ENCODE measurements at places on chromosomes 7 and 10. TPM values are rescaled to one million over a fixed set of nuclear protein-coding genes. Genes with fewer than 3 reads are reported as not detected.

GRCh38 chr10:129605266-129605985 is 138.4 kb downstream of the MGMT start:
- H3K4me1 ChIP-seq = no peaks in the 10 kb centered on the region
- no peaks in the 10 kb centered on the region for H3K27me3 ChIP-seq
- H3K4me3 ChIP-seq = no peak overlapping the region
- no peak overlapping the region for H3K27ac ChIP-seq
- H3K36me3 ChIP-seq = no peaks in the 10 kb centered on the region

- no peaks in the 10 kb centered on the region for H3K27me3 ChIP-seq
- no peak overlapping the region for H3K4me3 ChIP-seq
These were observed 135.7 kb upstream of the TBX20 start for GRCh38 chr7:35389636-35390035.

DNA sequence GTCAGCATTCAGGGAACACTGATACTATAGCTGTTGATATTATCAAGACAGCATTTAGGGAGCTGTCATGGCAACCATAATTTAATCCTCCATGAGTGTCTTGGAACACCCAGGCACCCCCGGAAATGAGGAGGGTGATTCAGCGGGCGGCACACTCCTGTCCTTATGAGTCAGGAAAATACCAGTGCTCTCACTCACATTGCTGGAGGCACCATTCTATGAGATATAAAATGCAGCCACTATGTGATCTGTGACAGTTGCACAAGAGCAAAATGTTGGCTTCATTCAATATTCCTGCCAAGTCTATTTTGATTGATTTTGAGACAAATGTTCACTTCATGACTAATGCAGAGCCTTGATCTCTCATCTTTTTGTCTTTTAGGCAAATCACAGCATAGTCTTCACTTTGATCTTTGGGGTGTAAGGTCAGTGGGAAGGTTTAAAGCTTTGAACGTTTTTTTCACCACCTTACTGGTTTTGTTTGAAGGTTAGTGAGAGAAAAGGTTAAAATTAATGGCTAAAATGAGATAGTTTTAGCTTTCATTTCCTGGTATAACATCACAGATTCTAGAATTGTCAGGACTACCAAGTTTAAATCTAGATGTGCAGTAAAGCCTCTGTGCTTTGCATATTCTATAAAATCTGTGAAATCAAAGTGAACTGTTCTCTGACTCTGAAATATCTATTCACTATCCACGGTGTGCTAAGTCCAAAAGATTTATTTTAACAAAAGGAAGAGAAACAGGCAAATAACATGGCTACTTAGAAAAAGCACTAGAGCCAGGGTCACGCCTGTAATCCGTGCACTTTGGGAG is 12.4 kb upstream of the ARHGAP12 start:
- no peaks in the 10 kb centered on the region for H3K27me3 ChIP-seq
- H3K36me3 ChIP-seq = no peaks in the 10 kb centered on the region

GRCh38 chr7:116524609-116525297 is at the start of gene CAV1:
CAV1 (plus strand) TSS chr7:116525036; CDS start chr7:116525063, 27 bp downstream.
- no peak within 1 kb of the TSS for H3K27ac ChIP-seq
- peak within 1 kb of the TSS; percentile 48 for H3K4me3 ChIP-seq
- H3K36me3 ChIP-seq = no peaks in the 10 kb centered on the region
- H3K27me3 ChIP-seq = peaks cover 22% of the 10 kb centered on the region
- DNase-seq = peak; percentile 20

DNA sequence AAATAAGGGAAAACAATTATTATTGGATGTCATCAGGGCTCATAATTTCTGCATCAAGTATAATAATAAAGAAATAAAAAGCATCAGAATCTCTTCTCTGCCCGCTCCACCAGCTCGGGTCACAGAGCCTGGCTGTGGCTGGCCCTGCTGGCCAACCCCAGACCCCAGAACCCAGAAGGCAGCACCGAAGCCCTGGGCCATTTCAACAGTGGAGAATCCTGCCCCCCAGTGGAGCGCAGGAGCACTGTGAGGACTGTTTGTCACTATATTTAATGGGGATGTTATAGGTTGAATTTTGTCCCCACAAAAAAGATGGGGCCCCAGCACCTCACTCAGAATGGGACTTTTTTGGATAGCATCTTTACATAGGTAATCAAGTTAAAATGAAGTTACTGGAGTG is 27.3 kb downstream of the DENND11 start:
- H3K27me3 ChIP-seq = no peaks in the 10 kb centered on the region
- no peak overlapping the region for H3K4me3 ChIP-seq
- no peak overlapping the region for H3K27ac ChIP-seq

DNA sequence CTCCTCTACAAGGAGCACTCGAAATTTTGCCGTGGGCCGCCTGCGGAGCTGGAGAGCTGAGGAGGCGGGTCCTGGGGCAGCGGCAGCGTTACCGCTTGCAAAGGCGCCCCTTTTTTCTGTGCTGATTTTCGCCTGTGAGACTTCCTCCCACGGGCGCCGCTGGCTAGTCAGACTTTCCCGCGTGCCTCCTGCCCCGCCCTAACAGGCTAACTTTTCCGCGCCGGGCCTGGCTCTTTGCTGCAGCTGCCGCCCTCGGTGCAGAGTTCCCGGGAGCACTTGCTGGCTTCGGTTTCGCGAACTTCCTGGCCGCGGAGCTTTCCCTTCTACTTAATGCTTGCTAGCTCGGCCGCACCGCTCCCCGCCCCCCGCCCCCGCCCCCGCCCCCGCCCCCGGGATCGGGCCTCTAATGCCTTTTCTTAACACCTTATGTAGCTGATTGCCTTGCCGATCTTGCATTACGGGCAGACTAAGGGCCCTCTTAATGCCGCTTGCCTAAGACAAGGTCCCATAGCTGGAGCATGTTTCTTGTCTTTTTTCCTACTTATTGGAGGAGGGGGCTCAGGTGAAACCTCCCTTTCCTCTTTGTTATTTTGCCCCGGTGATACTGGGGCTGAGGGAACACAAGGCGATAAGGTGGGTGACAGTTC is 37.9 kb upstream of the RASGEF1A start:
- DNase-seq = peak; percentile 36
- no peaks in the 10 kb centered on the region for H3K36me3 ChIP-seq
- no peak overlapping the region for H3K27ac ChIP-seq
- no peaks in the 10 kb centered on the region for H3K27me3 ChIP-seq
- peak overlapping the region; percentile 30 for H3K4me3 ChIP-seq
- peaks cover 23% of the 10 kb centered on the region for H3K4me1 ChIP-seq

DNA sequence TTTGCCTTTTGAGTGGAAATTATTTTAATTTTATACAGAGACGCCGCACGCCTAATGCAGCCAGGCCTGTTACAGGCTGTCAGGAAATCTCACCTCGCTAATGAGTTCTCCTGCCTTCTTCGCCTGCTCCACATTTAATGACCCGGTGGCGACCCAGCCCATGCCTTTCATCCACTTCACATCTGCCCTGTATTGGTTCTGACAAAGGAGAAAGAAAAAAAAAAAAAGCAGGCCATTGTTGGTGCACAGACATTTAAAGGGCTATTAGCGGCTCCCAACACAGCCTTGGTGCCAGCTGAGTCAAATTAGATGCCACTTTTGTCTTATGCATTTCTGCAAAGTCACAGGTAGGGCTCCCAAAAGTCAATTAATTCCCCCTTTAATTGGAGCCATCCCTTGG is 43.3 kb downstream of the NRAP start:
- H3K27ac ChIP-seq = no peak overlapping the region
- DNase-seq = no peak
- no peak overlapping the region for H3K4me3 ChIP-seq
- no peaks in the 10 kb centered on the region for H3K4me1 ChIP-seq
- H3K36me3 ChIP-seq = no peaks in the 10 kb centered on the region
- peaks cover 3% of the 10 kb centered on the region for H3K27me3 ChIP-seq

- H3K27me3 ChIP-seq = no peaks in the 10 kb centered on the region
- DNase-seq = no peak
- no peaks in the 10 kb centered on the region for H3K4me1 ChIP-seq
- no peaks in the 10 kb centered on the region for H3K36me3 ChIP-seq
These were observed 16.1 kb upstream of the FKBP9 start for GRCh38 chr7:32941181-32941580.

DNA sequence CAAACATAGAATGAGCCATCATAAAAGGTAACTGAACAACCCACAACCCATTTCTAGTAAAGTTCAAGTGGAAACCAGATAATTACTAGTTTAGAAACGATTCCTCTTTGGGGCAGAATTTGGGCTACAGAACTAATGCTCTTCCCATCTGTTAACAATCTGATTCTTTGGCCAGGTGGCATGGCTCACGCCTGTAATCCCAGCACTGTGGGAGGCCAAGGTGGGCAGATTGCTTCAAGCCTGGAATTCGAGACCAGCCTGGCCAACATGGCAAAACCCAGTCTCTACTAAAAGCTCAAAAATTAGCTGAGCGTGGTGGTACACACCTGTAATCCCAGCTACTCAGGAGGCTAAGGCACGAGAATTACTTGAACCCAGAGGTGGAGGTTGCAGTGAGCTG is 18.5 kb downstream of the CYP51A1 start:
- H3K36me3 ChIP-seq = no peaks in the 10 kb centered on the region
- H3K4me1 ChIP-seq = no peaks in the 10 kb centered on the region
- DNase-seq = no peak
- no peak overlapping the region for H3K4me3 ChIP-seq
- H3K27ac ChIP-seq = no peak overlapping the region
- no peaks in the 10 kb centered on the region for H3K27me3 ChIP-seq

AKR1C8 gene
- total RNA-seq = 1.8 TPM

AKR1C4 gene
- total RNA-seq = not detected

A1CF gene
- not detected for total RNA-seq

TRIM50 gene
- not detected for total RNA-seq

PNLIPRP2 gene
- total RNA-seq = not detected

WNT16 gene
- not detected for total RNA-seq

COL13A1 gene
- total RNA-seq = not detected
